ENCODE measurements at places on chromosomes 5 and 9.

- no peak for DNase-seq
These were observed 6.5 kb downstream of the NTMT1 start for GRCh38 chr9:129632460-129632859.

- no peak for DNase-seq
These were observed 12.0 kb downstream of the INIP start for GRCh38 chr9:112705768-112706427.

GRCh38 chr9:88198341-88198807, 60.1 kb upstream of the SPATA31C2 start:
- no peak for DNase-seq

GRCh38 chr9:107778661-107779060, 289.1 kb upstream of the KLF4 start:
- DNase-seq, result no peak

DNA sequence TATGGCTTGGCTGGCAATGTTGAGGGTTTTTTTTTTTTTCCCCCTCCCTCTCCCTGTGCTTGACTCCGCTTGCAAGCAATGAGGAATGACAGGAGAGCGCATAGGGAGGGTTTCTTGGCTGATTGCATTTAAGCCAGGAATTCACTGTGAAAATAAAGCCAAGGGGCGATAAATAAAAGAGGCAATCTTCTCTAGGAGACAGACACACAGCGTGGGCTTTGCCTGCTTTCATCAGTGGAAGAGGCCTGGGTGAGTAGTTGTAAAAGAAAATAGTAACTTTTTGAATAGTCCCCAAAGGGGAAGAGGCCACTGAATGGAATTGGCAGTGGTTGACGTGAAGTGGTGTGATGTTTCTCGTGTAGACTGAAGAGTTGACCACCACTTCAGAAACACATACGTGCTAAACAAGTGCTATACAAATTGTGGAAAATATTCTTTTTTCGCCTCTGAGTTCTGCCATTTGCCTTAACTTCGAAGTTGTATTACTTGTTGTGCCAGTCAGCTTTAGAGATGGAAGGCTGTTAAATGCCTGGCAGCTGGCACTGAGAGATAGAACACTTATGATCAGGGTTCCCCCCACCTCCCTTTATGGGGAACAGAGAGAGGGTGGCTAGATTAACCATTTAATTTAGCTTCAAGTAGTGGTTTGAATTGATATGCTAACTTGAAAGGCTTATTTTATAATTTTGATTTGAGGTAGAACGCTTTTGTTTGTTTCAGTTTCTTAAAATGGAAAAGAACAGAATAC, 3.0 kb downstream of the ZSWIM6 start:
- DNase-seq, result no peak

DNA sequence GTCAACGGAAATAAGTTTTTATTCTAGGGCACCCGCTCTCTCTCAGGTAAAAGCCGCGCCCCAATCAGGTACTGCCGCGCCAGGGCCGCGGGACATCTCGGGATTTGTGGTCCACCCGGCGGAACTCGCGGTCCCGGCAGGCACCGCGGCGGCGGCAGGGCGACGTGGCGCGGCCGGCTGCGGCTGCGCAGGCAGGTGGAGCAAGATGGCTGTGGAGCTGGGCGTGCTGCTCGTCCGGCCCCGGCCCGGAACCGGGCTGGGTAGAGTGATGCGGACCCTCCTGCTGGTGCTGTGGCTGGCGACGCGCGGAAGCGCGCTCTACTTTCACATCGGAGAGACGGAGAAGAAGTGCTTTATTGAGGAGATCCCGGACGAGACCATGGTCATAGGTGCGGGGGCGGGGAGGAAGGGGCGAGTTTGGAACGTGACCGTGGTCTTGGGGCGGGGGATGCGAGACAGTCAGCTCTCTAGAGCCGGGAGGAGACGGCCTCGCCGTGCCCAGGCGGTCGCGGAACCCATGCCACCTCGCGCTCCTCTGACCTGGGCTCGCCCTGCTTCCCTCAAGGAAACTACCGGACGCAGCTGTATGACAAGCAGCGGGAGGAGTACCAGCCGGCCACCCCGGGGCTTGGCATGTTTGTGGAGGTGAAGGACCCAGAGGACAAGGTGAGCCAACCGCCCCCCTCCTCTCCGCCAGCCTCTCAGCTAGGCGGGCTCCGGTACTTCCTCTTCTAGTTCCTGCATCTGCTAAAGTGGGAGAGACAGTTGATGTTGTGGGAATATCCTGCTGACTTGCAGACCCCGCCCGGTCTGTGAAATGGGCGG, at the start of gene TMED9:
TSS of gene TMED9 (plus strand) at position 194 of the 825 bp plus-strand sequence. CDS start at position 206, 12 bp downstream.
- peak; percentile 85 for DNase-seq

- DNase-seq, result no peak
These were observed 106.5 kb upstream of the PARP8 start for GRCh38 chr5:50559955-50560354.

DNA sequence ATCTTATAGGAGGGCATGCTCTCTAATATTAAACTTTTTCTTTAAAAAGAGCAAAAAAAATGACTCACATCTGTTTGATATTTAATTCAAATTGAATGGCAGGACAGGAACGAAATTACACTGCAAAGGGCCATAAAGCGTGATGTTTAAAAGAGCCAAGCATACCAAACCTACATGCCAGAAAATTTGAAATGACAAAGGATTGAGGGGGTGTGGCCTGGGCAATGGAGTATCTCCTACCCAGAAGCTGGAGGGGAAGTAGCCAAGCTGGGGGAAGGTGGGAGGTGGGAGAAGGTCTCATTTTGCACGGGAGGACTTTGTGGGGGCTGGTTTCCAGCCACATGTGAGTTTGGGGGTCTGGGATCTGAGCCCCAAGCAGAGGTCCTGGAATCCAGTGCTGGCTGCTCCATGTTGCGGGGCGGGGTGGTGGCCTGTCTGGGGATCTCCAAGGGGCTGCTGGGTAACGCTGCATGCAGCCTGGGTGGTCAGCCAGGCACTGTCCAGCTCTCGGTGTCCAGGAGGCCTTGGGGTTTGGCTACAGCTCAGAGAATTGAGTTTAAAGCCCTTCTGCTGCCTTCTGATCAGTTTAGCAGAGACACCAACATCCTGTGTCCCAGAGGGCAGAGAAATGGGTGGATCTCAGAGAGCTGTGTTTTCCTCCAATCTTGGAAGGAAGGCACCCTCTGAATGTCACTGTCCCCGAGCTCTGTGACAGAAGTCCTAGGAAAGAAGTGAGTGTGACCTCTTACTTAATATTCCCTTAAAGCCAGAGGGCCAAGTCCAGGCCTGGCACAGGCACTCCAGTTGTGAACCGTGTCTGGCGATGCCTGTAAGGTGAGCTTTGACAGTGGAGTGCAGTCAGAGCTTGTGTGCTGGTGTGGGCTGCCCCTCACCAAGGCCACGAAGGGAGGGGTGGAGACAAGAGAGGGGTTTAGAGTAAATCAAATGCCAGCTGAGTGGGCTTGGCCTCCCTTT, 7.6 kb downstream of the DCANP1 start:
- DNase-seq, result no peak

- peak; percentile 81 for DNase-seq
These were observed 24.8 kb upstream of the IER5L start for GRCh38 chr9:129202613-129203555.

DNA sequence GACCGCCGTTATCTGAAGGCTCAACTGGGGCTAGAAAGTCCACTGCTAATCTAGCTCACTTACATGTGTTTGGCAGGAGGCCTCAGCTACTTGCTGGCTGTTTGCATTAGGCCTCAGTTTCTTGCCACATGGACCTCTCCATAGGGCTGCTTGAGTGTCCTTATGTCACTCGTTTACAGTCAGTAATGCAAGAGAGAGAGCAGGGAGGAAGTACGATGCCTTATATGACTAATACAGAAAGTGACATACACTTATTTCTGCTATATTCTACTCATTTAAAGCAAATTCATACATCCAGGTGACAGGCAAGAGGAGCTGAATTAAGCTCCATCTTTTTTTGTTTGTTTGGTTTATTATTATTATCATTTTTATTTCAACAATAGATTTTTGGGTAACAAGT, 179.6 kb downstream of the LURAP1L start:
- no peak for DNase-seq

- DNase-seq, result no peak
These were observed 202.1 kb downstream of the DEPDC1B start for GRCh38 chr5:60497706-60498500.

DNA sequence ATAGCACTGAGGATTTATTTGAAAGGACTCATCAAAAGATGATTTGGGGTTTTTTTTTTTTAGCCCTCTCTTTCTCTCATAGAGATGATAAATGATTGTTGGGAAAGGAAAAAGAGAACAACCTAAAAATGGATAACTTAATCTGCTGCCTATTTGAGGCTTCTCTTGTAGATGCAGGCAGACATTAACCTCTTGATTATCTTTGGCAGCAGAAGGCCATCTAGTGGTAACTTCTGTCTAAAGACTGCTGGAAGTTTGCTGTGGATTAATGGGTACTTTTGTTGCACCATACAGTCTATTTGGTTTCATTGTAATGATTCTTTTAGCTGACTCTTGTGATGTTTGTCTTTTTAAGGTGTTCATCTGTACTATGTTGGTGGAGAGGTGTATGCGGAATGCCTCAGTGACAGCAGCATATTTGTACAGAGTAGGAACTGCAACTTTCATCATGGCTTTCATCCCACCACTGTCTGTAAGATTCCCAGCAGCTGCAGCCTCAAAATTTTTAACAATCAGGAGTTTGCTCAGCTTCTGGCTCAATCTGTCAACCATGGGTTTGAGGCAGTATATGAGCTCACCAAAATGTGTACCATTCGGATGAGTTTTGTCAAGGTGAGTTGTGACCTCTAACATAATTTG, 18.8 kb downstream of the SMIM32 start:
- DNase-seq, result no peak

DNA sequence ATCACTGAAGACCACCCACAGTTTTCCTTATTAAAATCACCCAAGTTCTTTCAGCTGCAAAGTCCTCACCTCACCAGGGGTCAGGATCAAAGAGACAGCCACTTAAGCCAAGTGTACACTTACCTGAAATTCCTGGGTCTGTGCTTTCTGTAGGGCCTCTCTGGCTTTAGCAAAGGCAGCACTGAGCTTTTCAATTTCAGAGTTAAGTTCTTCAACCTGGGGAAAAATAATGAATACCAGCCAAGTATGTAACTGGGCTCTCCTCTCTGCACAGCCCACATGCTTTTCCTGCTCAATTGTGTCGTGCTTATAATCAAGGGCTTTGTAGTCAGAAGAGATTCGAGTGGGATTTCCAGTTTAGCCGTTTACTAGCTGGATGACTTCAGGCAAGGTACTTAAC, 55.1 kb downstream of the CDK5RAP2 start:
- no peak for DNase-seq

- no peak for DNase-seq
These were observed 10.4 kb downstream of the CCL28 start for GRCh38 chr5:43401827-43402226.

DNA sequence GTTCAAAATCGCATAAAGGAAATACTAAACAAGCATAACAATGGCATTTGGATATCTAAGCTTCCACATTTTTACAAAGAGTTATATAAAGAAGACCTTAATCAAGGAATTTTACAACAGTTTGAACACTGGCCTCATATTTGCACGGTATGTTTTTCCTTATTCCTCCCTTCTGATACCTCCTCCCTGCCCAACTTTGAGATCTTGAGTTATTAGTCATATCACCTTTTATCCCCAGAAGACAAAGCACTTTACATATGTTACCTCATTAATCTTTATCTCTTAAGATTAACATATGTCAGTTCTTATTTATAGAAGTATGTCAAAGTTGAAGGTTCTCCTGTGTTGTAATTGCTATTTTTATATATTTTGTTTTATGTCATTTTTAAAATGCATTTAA, 29.8 kb downstream of the TDRD7 start:
- DNase-seq, result no peak

DNA sequence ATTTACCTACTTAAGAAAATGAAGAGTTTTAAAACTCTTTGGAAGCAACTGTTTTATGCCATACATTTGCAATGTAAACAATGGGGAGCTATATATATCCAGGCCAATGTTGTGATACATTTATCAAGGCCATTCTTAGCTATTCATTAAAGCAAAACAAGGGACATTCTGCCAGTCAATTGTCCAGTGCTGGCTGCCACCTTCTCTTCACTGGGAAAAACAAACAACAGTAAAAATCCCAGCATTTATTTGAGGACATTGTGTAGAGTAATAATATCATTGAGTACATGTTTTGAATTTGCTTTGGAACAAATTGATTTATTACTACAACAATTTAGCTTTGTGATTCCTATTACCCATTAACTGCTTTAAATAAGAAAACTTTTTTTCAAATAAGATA, 1107.4 kb downstream of the DTWD2 start:
- no peak for DNase-seq

- no peak for DNase-seq
These were observed 33.0 kb upstream of the RASGRF2 start for GRCh38 chr5:80926979-80927656.

GRCh38 chr9:18429070-18429469, 44.9 kb upstream of the ADAMTSL1 start:
- no peak for DNase-seq

DNA sequence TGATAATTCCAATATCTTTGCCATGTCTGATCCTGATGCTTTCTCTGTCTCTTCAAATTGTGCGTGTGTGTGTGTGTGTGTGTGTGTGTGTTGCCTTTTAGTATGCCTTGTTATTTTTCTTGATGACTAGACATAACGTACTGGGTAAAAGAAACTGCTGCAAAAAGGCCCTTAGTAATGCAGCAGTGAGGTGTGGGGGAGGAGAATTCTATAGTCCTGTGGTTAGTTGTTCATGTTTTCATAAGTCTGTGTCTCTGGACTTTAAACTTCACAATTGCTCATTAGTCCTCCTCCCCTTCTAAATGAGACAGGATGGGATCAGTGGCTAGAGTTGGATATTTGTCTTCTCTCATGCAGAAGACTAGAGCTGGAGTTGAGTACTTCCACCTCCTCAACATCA, 346.2 kb upstream of the IRX1 start:
- no peak for DNase-seq

GRCh38 chr9:99885747-99886146, 20.7 kb upstream of the STX17 start:
- DNase-seq, result no peak

GRCh38 chr9:5416953-5417352, 20.8 kb downstream of the PLGRKT start:
- no peak for DNase-seq

- DNase-seq, result no peak
These were observed 20.9 kb upstream of the PRUNE2 start for GRCh38 chr9:76926846-76927245.

DNA sequence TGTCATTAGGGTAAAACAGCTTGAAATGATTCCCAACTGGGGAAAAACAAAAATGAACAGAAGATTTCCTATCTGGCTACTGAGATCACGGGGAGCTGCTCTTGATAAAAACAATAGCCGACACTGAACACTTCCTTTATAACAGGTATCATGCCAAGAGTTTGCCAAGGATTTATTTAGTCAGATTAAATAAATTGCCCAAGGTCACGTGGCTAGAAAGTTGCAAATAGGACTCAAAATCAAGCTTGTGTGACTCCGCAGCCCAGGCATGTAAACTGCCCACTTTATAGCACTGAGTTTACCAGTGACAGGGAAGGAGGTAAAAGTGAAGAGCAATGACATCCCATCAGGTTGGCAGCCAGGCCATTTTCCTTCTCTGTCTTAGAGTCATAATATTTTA, 120.7 kb upstream of the ZNF618 start:
- no peak for DNase-seq

DNA sequence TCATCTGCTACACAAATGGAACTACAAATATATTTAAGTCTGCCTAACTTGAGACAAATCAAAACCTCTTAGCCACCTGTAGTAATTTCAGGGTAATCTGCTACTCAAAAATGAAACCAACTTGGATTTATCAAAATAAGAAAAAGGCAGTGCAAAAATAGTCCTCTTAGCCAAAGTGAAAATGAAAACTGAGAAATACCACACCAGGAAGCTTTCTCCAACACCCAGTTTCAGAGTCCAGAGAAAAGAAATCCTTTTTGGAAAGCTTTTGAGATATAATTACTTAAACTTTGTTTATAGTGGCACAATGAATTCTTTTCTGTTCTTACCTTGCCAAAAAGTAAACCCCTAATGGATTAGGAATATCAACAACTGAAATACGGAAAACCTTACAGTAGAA, 990.4 kb downstream of the EFNA5 start:
- no peak for DNase-seq

Data from stimulated activated naive CD4-positive, alpha-beta T cell treated with Interleukin-2 at 50 U/mL for 16 hours (primary cell).